ENCODE measurements at places on chromosomes 7 and 10.

DNA sequence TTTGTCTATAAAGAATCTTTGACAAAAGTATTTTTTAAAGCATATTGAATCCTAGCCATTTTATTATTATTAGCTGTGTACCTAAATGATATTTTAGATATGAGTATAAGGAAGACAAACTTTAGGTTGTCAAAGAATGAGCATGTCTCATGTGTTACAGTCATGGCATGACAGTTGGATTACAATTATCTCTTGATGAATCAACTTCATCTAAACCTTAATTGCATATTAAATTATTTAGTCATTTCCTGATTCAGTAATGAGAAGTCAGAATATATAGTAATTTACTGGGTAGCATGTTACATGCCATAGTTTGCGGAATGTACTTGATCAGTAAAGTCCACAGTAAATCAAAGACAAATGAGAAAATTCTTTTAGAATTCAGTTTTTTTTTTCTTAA is 59.2 kb downstream of the MAPK8 start:
- no peak for DNase-seq

GRCh38 chr10:5816170-5816569 is 2.9 kb upstream of the GDI2 start:
- DNase-seq: no peak

GRCh38 chr7:50146692-50147091 is 53.6 kb upstream of the ZPBP start:
- no peak for DNase-seq

DNA sequence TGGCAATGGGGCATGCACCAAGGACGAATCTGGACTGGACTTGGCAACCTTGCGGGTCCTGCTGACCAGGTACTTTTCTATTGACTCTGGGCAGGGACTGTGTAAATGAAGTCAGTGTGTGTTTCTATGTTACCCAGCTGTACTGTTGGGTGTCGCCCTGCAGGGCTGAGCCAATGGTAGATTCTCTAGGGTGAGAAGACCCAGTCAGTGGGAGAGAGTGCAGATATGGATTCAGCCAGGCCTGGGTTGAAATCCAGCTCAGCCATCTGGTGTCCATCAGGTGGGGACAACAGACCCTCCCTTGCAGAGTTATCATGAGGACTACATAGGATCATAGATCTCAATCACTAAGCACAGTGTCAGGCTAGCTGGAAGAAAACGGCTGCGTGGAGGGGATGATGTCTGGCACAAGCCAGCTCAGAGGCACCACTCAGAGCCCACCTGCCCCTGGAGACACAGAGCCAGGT is 4.9 kb upstream of the PPIF start:
- no peak for DNase-seq

GRCh38 chr10:121002586-121003205 is 151.5 kb downstream of the WDR11 start:
- no peak for DNase-seq

- no peak for DNase-seq
Measured at GRCh38 chr10:101301111-101301731, 52.7 kb upstream of the BTRC start.

GRCh38 chr7:66517212-66517909 is 111.3 kb upstream of the KCTD7 start:
- no peak for DNase-seq

DNA sequence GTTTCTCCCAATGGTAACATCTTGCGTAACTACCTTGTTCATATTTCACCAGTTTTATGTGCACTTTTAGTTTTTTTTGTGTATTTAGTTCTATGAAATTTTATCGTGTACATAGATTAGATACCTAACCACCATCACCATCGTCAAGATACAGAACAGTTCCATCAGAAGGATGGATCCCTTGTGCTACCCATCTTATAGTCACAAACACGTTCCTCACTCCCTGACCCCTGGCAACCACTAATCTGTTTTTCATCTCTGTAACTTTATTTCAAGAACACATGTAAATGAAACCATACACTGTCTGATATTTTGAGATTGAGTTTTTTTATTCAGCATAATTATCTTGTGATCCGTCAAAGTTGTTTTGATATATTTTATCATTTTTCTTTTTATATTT is 29.9 kb downstream of the FANK1 start:
- DNase-seq: no peak

DNA sequence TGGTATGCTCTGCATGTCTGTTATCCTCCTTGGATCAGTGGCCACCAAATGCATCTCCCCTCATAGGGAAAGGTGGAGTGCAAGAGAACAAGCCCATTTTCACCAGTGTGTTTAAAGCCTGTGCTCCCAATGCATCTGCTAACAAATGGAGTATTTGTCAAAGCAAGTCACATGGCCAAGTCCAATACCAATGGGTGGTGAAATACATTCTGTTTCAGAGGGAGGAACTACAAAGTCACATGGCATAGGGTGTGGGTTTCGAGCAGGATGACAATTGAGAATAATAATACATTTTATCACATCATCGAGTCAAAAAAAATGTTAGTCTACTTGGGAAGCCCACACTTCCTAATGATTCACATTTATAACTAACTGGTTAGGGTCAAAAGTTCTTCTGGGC is 62.7 kb downstream of the SUGCT start:
- no peak for DNase-seq
